C1 segment of cervical spinal cord (tissue), 14 donors: ENCODE measurements at places on chromosomes 1 and 21.

GRCh38 chr1:60564916-60565750, 491.6 kb upstream of the C1orf87 start:
- no peak for DNase-seq

DNA sequence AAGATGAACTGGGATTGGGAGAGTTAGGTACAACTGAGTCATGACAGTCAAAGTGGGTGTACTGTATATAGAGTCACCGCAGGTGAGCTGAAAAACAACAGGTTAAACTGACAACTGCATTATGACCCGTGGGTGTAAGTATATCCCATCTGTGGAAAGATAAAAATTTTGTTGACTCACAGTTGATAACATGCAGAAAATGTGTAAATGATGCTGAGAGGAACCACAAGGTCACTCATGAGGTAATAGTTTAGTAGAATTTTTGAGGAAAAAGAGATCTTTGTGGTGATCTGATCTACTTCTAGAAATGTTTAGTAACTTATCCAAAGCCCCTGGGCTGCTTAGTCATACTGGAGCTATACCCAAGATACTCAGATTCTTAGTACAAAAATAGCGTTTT, 838 bp downstream of the OR2C3 start:
- DNase-seq, result no peak

DNA sequence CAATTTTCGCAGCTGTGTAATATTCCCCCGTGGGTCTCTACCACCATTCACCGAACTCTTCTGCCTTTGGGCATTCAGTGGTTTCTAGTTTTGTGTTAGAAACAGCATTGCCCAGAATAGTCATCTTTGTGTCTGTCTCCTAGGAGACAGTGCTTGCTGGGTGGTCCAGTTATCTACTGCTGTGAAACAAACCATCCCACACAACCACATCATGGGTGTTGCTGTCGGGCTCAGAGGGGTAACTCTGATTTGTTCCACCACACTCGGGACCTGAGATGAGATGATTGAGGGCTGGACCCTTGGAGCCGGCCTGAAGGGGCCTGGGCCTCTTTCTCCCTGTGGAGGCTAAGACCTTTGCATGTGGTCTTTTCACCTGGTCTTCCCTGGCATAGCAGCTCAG, 427.2 kb upstream of the VAMP3 start:
- DNase-seq, result no peak

- no peak for DNase-seq
Observed at GRCh38 chr1:161185732-161186311, 8.5 kb upstream of the B4GALT3 start.

DNA sequence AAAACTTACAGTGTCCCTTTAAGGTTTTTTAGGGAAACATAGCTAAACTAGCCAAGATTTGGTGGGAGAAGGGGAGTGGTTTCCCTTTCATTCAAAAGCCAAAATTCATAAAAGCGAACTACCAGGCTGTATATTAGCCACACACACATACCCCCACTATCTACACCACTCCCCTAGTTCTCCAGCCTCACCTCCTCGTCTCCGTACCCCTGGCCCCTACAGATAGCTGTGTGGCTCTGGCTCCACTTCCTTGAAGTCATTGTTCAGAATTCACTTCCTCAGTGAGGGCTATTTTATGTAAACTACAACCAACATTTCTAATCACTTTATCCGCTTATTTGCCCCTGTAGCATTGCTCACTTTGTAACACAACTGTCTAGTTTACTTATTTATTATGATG, 5.3 kb upstream of the DPH5 start:
- DNase-seq, result no peak

GRCh38 chr1:43729816-43730463, 22.6 kb downstream of the ST3GAL3 start:
- DNase-seq, result no peak

DNA sequence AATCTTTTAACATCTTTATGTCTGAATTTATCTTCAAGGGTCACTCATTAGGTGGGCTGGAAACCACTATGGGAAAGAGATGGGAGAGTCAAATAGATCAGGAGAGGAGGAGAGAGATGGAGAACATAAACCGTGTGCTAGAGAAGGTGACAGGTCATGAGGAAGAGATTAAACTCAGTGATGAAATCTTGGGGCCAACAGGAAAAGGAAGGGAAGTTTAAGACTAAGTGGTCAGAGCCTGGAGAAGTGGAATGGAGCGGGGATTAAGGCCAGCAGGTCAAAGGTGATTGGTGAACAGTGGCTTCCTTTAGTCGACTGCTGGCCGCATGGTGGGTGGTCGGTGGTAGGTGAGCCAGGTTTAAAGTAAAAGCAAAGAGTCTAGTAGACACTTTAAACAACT, 169.3 kb upstream of the IVNS1ABP start:
- no peak for DNase-seq

DNA sequence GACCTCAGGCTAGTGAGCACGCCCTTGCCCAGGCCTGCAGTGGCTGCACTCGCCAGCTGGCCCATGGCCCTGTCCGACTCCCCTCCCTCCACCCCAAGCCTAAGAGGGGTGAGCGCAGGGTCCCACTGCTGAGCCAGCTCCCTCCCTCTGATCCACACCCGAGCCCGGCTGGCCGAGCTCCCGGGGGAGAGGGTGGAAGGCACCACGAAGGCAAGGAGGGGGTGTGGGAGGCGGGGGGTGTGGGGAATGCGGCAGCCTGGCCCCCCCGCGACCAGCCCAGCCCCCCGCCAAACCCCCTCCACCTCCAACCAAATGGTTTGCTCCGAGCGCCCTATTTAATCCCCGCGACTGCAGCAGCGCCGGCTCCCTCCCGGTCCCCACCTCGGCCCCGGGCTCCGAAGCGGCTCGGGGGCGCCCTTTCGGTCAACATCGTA, at the start of gene CADM3:
TSS of gene CADM3 (plus strand) at position 362 of the 434 bp plus-strand sequence. CDS start 151 bp downstream, outside the sequence.
- no peak for DNase-seq

GRCh38 chr1:25725482-25725881, 74.5 kb upstream of the SELENON start:
- DNase-seq, result no peak

DNA sequence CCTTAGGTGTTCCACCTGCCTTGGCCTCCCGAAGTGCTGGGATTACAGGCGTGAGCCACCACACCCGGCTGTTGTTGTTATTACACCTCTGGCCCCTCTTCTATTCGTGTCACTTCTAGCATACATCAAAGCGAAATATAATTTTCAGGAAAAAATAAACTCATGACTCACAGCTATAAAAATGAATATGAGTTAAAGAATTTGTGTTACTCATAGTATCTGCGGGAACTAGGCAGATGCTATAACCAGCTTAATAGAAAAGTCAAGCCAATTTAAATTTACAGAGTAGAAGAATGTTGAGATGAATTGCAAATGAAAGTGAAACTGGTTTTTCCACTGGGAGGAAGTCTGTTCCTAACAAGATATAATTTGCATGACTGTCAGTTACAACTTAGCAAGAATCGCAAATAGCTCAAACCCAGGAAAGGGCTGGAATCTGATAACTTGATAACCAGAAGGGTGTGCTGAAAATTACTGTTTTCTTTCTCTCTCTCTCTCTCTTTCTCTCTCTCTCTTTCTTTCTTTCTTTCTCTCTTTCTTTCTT, 11.2 kb downstream of the OR2W3 start:
- no peak for DNase-seq

GRCh38 chr1:206117151-206117948, at the start of gene AVPR1B:
Gene AVPR1B (minus strand): TSS chr1:206117388. CDS start chr1:206116890, 498 bp downstream.
- peak; percentile 32 for DNase-seq

DNA sequence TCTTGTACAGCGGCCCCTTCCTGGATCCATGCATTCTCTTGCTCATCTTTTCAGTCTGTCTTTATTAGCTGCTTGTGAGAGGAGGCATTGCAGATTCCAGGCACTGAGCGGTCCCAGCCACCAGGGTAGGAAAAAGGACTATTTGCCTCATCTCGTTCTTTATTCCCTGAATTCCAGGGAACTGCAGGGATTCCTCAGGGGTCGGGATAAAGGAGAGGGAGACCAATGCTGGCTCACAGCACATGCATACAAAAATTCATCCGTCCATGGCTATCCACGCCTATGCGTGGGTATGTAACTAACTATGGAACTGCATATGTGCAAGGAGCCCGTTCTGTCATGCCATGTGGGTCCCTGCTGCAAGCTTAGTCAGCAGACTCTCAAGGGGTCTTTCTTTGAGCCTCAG, 879 bp upstream of the PLPPR5 start:
- no peak for DNase-seq

GRCh38 chr1:157301477-157302198, 163.4 kb upstream of the ETV3 start:
- DNase-seq, result no peak

DNA sequence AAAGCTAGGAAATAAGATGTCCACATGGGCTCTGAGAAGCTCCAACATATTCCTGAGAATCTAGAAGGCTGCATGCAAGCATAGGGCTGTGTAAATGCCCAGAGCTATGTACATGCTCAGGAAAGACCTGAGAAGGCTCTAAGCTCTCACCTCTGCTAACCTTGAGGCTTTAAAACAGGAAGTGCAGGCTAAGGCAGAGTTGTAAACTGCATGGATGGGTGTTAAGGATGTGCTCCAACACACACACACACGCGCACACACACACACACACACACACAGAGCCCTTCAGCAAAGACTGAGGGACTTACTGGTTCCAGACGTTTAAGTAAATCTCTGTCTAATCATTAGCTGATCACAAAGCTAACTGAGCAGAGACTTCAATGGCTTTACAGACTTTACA, 162.9 kb downstream of the TRABD2B start:
- DNase-seq, result no peak

- no peak for DNase-seq
Observed at GRCh38 chr1:58804853-58805565, 21.2 kb upstream of the JUN start.

DNA sequence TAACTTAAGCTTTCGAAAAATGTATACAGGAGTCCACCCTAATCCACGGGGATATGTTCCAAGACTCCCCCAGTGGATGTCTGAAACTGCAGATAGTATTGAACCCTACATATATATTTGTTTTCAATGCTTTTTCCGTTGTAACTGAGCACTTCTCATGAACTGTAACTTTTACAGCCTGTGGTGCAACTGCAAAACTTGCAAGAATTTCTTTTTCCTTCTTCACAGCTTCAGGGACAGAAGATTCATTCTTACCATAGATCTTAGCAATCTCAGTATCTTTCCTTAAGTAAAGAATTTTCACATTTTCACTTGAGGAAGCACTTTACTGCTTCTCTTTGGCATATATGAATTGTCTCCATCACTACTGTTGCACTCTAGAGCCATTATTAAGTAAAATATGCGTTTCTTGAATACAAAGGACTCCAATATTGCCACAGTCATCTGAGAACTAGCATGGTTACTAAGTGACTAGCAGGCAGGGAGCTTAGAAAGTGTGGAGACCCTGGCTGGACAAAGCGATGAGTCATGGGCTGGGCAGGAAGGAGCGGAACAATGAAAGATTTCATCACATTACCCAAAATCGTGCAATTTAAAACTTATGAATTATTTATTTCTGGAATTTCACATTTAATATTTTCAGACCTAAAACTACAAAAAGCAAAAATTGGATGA, 14.1 kb downstream of the DPYD start:
- DNase-seq, result no peak

DNA sequence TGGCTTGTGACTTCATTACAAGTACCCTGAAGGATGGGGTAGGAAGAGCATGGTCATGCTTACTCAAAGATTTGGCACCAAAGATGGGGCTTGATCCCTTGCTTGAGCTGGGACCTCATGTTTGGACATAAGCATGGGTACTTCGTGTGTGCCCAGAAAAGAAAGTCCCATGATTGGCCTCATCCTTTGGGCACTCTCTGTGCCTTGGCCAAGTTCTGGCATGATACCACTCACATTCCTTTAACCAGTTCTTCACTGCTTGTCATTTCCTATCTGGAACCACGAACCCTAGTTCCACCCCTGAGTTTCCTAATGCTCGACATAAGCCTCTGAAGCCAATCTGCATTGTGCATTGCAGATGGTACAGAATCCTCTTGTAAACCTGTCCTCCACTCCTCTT, 107.0 kb downstream of the NAV1 start:
- no peak for DNase-seq

- no peak for DNase-seq
Observed at GRCh38 chr1:180887841-180888240, 24.9 kb upstream of the KIAA1614 start.

DNA sequence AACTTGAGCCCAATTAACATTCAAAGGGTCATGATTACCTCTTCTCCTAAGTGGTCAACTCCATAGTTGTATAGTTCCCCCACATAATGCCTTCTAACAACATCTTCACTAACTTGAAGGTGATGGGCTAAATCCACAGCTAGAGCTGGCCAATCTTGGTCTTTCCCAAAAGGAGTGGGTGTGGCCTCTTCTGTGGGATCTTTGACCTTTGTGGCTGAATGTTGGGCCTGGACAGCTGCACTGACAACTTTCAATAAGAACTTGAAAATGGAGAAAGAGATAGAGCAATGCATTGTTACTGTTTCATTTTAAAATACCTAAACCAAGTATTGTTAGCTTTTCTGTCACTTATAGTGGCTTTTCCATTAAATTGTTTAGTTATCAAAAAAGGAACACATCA, 59.2 kb downstream of the IARS2 start:
- no peak for DNase-seq

DNA sequence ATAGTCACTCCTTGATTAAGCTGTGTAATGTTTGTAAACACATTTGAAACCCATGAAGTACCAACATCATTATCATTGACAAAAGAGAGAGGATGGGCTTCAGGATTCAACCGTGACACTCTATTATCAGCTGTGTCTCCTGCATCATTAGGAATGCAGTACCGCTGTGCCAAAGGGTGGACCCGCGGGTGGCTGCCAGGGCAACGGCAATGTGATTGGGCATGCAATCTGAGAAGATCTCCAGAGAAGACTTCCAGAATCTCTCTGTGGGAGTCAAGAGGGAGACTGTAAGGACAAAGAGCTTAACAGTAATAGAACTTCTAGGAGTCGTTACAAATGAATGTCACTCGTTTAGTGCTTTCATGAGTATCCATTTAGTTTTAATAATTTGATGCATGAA, 97.9 kb downstream of the USH2A start:
- no peak for DNase-seq

- no peak for DNase-seq
Observed at GRCh38 chr1:107702946-107703571, 261.9 kb downstream of the VAV3 start.

DNA sequence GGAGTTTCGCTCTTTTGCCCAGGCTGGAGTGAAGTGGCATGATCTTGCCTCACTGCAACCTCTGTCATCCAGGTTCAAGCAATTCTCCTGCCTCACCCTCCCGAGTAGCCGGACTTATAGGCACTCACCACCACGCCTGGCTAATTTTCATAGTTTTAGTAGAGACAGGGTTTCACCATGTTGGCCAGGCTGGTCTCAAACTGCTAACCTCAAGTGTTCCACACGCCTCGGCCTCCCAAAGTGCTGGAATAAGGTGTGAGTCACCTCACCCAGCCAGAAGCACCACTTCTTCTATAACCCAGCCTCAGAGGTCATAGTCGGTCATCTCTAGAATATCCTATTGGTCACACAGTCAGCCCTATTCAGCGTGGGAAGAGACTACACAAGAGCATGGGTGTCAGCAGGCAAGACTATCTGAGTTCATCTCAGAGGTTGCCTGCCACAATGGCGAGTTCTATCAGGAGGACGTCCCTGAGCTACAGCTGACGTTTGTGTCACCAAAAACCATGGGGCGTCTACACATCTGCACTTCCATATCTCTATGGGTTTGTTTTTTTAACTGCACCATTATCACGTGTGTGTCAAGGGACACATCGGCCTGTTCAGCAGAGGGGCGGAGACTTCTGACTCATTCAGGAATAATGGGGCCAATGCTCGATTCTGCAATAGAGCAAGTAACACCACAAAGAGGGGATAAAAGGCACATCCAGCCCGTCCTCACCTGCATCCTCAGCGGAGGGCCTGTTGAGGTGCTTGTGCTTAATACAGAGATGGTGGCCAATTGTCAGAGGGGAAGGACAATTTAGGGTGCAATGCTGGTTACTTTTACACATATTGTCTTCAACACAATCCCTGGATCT, 256.3 kb upstream of the IRF2BP2 start:
- no peak for DNase-seq
